GM06990 (cell line): ENCODE measurements at places on chromosomes 5 and 9.
A peak's percentile ranks its signal among the peaks of the same experiment; 100 is the strongest.

DNA sequence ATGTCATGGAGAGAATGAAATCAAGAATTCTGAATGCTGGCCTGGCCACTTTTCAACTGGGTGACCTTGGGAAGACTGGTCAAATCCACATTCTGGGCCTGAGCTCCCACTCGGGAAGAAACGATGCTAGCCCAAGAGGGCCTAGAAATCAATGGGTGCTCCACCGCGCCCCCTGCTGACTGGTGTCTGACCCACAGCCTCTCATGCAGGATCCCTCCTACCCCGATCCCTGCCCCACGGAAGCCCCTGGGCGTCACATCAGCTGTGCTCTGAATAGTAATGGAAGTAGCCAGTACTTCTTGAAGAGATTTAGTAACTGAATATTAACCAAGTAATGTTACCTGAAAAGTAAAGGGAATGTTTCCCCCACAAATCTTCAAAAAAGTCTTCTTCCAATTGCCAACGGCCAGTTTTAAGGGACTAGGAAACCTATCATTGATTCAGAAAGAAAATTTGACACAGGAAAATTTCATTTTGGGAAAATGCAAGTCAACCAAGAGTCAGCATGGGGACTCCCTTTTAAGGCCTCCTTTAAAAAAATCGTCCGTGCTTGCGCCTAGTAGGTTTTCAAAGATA lies 43.9 kb downstream of the CRB2 start:
- DNase-seq, result no peak

- DNase-seq, result peak; percentile 49
Measured at GRCh38 chr9:35579130-35579529, 25.9 kb upstream of the TESK1 start.

GRCh38 chr5:141913560-141914198 lies 10.0 kb upstream of the DELE1 start:
- DNase-seq, result no peak

DNA sequence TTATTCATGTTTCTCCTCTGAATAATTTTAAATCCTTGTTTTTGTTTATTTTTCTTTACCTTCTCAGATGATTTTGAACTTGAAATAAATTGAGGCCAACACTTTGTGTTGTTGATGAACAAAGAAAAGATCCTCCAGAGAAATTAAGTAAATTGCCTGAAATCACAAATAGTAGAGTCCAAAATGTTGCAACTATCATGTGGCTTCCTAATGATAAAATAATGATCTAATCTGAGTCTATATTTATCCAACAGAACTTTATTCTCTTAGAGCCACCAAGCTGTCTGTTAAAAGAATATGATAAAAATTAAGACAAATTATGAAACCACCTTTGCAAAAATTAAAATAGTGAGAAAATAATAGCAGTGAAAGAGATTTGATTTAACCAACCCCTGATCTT lies 132.2 kb upstream of the SPEF2 start:
- DNase-seq, result no peak

- DNase-seq, result no peak
Measured at GRCh38 chr5:118553662-118554061, 434.7 kb downstream of the DTWD2 start.

DNA sequence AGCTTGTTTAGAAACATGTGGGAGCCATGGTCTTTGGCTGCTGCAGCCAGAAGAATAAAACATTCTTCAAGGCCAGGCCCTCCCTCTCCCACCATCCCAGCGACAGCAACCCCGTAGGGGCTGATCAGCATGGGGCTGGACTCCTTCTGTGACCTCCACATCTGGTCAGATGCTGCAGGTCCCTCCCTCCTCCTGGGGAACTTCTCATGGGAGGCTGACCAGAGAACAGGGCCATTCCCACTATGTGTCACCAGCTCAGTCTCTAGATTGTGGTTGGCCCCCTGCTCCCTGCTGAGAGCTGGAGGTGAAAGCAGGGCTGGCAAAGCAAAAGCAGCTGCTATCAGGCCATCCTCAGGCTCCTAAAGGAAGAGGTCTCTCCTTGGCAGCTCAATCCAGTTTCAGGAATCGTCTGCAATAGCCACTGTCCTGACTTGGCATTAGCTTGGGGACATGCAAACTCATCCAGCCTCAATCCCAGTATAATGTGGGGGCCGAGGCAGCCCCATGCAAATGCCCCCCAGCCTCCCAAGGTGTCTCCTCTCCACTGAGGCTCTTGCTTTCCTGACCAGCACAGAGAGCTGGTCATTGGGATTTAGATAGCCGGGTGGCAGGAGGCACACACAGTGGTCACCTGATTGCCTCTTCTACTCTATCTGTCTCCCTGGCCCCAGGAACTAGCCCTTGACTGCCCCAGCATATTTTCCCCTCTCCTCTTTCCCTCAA lies 81.5 kb downstream of the NRG2 start:
- DNase-seq, result peak; percentile 40
